ENCODE measurements at places on chromosomes 12 and 14.

GRCh38 chr14:75041613-75042012 lies 9.7 kb downstream of the MLH3 start:
- DNase-seq: no peak

- no peak for DNase-seq
Observed at GRCh38 chr12:1948883-1949282, 30.4 kb upstream of the CACNA2D4 start.

DNA sequence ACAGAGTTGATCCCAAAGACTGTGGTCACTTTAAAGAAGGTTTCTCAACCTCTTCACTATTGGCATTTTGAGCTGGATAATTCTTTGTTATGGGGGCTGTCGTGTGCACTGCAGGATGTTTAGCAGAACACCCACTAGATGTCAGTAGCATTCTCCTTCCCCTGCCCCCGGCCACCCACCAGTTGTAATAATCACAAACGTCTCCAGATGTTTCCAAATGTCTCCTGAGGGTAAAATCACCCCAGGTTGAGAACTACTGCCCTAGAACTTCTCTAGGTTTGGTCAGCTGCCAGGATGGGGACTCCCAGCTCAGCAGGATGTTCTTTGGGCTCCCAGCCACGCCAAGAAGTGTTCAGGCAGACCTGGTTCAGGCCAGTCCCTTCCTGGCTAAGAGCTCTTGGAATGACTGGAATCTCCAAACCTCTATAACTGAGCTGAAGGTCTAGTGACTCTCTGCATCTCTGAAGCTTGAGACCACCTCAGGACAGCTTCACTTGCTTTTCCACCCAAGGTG lies 12.5 kb upstream of the AJUBA start:
- DNase-seq: peak; percentile 52

- no peak for DNase-seq
Observed at GRCh38 chr12:3797531-3798048, 44.7 kb upstream of the CRACR2A start.

DNA sequence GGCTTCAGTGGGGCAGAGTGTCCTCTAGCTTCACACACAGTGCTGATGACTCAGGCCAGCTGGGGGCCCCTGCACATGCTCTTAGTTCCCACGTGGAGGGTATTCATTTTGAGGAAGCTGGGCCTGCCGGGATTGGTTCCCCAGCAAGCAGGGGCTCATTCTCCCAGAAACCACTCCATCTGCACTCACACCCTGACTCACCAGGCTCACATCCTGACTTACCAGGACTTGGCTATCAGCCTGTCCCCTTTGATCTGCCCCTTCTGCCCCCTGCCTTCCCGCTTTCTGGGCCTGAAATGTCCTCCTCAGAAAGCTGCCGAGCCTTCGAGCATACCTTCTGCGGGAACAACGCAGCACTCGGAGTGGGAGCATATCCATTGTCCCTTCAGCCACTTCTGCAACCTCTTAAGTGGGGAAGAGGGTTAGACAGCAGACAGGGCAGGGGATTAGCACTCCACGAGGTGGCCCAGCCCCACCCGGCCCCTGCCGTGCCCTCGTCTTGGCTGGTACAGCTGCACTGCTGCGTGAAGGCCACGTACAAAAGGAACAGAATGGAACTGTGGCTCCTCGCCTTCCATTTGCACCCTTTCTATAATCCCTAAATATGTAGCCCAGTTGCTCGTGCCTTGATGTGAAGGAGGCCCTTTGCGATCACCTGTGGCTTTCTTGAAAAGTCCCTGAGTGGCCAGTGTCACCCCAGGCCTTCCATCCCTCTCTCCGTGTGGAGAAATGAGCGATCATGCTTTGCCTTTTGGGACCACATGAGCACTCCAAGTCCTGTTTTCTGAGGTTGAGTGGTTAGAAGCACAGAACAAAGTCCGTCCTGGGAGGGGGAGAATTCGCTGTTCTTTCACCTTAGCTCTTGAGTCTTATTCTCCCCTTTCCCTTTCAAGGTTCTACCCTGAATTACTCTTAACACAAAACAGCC lies 26.1 kb downstream of the TPCN1 start:
- DNase-seq: no peak

All from stimulated activated naive CD4-positive, alpha-beta T cell (primary cell).